ENCODE measurements at places on chromosomes 2 and 18. TPM values are rescaled to one million over a fixed set of nuclear protein-coding genes. Genes with fewer than 3 reads are reported as not detected.
A peak's percentile ranks its signal among the peaks of the same experiment; 100 is the strongest.

PTPN2 gene
- 53.6 TPM for total RNA-seq

NPAS2 gene
- 5.5 TPM for total RNA-seq

RGPD3 gene
- 0.24 TPM for total RNA-seq

SLC14A1 gene
- total RNA-seq, result 3.8 TPM

CCDC141 gene
- total RNA-seq, result 17.0 TPM

- no peak for DNase-seq
These were observed 678.8 kb downstream of the KCNJ3 start for GRCh38 chr2:155377266-155377680.

DNA sequence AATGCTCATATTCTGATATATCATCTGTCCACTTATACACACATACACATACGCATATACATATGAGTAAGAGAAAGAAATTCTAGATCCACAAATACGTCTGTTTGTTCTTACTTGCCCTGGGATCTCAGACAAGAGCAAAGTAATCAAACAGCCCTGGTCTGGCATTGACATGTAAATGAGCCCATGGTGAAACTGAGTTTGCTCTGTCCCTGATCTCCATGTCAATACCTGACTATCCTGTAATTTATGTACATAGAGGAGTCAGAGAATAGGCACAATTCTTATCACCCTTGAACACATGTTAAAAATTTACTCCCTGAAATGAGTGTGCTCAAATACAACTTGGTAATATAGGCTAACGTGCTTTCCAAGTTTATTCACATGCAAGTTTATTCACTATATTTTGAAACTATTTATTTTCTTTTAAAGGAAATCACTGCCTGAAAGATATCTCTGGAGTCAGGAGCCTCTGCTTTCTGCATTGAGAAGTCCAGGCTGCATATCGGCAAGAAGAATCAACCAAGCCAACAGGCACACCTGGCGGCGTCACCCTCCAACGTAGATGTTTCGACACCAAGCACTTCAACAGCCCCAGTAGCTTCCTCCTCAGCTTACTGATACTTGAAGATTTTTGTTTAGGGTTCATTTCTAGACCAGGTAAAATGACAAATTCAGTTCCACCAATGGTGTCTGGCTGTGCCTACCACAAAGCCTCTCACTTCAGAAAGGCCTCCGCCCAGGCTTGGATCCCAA is 100.6 kb downstream of the CMPK2 start:
- no peak for DNase-seq

DNA sequence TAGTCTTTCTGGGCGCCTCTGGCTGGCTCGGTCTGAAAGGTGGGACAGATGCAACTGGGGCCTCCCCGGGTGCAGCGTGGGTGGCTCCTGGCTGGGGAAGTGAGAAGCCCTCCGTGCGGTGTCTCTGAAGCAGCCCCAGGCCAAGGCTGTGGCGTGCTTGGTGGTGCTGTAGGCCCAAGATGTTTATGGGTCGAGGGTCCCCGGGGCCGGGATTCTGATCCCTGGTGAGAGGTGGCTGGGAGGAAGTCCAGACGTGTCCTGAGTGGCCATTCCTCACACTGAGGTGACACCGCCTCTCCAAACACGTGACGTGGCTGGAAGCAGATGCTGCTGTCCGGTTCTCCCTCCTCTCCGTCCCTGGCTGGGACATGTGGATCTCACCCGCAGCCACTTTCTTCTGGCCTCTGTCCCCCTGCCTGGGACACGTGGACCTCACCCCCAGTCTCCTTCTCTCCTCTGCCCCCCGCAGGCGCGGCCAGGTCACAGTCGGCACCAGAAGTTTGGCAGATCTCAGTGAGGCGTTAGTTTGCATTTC is 12.6 kb downstream of the RTP5 start:
- peak; percentile 58 for DNase-seq

DNA sequence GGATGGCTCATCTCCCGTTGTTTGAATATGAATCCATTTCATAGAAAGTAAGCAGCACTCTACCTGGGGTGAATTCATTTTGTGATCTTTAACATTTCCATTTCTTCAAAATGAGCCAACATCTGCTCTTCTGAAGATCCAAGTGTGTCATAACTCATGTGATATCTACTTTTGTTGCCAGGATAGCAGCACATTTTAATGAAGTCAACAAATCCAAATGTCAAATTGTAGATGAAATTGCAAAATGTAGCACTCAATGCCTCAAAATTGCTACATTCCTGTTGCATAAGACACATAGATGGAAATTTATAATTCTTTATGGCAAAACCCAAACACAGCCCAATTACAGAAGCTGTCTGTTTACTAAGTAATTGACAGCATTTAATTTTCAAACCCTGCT is 360.7 kb downstream of the TMX3 start:
- DNase-seq, result no peak

DNA sequence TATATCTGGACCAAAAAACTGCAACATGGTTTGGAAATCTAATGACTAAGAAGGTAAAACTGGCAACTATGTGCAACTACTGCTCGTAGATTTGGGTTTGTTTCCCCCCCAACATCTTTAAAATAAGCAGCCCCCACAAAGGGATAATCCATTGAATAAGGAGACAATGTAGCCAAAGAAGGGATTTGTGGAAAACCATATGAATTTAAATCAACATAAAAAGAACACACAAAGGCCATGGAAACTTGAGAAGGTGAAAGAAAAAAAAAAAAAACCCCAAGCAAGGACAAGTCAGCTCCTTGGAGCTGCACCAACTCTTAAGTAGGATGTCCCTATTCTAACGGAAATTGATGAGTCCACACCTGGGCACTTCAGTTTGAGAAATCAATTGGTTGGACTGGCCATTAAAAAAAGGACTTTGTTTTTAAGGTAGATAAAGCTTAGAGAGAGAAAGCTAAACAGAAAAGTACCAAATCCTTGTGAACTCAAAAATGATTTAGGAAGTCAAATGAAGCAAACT is 53.7 kb upstream of the ST8SIA5 start:
- DNase-seq, result no peak

DNA sequence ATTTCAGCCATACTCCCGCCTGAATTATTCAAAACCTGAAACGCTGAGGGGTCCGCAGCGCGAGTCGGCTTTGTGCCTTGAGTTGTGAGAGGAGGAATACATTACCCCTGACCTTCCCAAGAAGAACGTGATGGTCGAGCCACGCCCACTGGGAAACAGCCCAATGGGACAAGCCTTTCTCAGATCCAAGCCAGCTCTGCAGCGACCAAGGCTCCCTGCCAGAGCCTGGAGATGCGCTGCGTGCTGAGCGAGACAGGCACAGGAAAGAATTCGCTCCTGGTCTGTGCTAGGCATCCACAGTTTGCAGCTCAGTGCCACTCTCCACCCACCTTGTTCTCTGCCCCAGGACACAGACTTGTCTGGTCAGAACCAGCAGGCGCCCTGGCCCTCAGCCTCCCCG is 74.1 kb upstream of the GLI2 start:
- DNase-seq, result no peak

DNA sequence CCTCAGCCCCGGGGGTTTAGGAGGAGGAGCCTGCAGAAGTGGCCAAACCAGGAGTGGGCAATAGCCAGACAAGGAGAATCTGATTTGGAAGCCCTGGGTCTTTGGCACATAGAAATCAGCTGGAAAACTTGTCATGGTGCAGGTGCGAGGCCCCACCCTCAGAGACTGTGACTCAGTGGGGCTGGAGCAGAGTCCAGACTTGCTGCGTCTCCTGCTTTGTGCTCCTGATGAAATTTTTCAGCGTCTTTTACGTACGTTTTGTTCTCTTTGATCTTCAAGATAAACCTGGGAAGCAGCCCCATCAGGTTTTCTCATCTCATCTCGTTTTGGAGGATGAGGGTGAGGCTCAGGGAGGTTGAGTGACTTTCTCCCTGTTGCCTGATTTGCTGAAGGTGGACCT is 114.1 kb downstream of the CABLES1 start:
- no peak for DNase-seq

DNA sequence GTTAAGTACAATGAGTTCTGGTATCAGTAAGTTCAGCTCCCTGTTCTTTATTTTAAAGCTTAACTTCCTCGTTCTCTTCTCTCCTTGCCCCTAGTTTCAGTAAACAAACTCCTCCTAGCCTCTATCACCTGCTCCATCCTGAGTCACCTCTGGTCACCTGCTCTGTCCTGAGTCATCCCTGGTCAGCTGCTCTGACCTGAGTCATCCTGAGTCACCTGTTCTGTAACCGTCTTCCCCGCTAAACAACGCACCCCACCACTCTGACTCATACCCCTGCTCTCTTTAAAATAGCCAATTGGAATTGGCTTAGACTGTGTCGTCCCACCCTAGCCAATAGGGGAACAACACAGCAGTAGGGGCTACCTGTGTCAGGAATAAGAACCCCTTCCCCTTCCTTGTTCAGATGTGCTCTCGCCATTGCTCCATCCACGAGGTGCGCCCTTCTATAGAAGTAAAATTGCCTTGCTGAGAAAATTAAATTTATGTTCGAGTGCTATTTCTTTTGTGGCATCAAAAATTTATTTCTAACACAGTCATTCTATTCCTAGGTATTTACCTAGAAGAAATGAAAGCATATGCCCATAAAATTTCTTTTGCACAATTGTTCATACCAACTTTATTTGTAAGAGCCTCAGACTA is 24.9 kb upstream of the RMND5A start:
- no peak for DNase-seq

- no peak for DNase-seq
These were observed 38.1 kb downstream of the LDLRAD4 start for GRCh38 chr18:13256444-13257305.

- no peak for DNase-seq
These were observed 44.0 kb downstream of the COLEC12 start for GRCh38 chr18:456361-457139.

DNA sequence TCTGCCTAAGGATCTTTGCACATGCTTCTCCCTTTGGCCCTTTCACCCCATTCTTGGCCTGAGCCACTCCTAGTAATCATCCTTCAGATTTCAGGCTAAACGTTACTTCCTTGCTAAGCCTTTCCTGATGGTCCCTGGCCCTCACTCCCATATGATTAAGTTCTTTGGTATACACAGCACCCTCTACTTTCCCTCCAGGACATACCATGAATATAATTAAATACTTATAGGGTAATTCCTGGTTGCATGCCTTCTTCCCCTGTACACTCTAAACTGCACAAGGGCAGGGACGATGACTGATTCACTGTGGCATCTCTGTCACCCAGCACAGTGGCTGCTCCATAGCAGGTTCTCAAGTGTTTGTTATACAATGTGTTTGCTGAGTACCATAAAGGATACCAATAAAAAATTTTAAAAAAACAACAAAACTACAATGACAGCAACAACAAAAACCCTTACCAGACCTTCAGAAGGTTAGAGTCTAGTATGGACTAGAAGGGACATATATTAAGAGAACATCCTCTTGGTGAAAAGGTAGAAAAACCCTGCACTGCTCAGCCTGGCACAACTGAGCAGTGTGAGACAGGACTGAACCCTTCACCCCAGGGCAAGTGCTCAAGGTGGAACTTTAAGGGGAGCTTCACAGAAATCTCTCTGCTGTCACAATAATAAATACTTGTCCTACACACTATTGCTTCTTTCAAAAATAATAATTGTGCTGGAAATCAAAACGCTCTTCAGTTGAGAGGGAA is 76.2 kb downstream of the AAK1 start:
- no peak for DNase-seq

- DNase-seq, result no peak
These were observed 9.8 kb upstream of the KCNIP3 start for GRCh38 chr2:95287336-95287735.

DNA sequence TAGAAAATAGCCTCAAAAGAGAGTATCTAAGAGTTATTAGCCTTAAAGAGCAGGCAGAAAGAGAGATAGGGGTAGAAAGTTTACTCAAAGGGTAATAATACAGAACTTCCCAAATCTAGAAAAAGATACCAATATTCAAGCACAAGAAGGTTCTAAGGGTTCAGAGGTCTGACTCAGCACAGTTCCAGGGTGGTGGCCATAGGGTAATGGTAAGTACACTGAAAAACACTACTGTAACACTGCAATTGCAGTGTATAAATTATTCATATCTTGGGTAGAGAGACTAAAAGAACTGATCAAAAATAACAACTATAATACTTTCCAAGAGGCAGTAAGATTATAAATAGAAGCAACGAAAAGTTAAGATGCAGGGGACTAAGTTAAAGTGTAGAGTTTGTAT is 115.2 kb downstream of the ROCK1 start:
- DNase-seq, result no peak

DNA sequence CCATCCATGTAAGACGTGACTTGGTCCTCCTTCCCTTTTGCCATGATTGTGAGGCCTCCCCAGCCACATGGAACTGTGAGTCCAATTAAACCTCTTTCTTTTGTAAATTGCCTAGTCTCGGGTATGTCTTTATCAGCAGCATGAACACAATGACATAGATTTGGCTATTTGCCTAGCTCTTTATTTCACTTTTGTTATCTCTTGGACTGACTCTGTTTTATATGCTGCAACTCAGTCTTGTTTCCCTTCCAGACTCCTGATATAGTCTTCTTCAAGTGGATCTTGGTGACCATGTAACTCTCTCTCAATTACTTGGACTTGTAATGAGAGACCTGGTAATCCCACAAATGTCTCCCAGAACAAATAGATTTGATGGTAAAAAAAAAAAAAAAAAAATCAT is 627.6 kb downstream of the CCDC85A start:
- DNase-seq, result no peak

DNA sequence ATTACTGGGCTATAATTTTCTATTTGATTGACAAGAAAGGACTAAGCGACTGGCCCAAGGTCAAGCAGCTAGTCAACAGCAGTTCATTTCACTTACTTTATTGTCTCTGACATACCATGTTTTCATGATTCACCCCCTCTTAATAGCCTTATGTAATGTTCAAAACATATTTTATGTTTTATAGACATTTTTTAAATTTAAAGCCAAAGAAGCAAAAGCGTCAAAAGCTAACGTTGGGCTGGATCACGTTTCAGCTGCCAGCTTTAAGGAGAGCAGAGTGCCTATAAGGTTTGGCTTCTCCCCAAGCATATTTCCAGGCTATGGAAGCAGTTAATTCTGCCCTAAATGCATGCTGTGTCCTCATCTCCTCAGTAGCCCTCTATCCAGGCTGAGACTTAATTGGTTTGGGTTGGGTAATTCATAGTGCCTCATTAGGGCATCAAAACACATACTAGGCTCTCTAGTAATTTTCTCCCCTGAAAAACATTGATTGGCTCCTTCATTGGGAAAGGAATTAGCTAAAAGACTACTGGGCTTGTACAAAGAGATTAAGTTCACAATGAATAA is 94.8 kb upstream of the CREB1 start:
- no peak for DNase-seq

DNA sequence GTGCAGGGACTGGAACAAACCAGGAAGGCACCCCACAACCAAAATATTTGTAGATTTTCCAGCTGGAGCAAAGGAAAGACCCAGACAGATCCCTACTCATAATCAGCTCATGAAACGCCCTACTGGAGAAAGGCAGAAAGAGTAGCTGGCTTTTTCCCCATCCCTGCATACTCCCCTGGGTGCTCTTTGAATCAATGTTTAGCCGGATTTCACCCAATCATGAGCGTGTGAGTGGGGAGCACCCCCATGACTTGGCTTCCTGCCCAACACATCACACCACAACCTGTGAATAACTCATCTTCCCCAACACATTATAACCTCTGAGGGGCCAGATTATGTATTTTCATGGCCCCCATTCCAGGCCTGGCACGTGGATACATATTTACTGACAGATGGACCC is 35.1 kb upstream of the SLC14A1 start:
- peak; percentile 78 for DNase-seq

- DNase-seq, result no peak
These were observed 72.6 kb downstream of the CELF4 start for GRCh38 chr18:37492952-37493351.

All from activated CD8-positive, alpha-beta T cell treated with anti-CD3 and anti-CD28 coated beads, Interleukin-2, amount 10 ng/mL, durations not matched to agents 7 days and 5 days (primary cell).